Stimulated activated CD8-positive, alpha-beta memory T cell treated with anti-CD3 and anti-CD28 coated beads, Interleukin-15, amount 100 ng/mL, for 4 hours (primary cell): ENCODE measurements at places on chromosomes 7 and 10.

- no peak for DNase-seq
Observed at GRCh38 chr7:155169498-155170065, 99.5 kb downstream of the HTR5A start.

DNA sequence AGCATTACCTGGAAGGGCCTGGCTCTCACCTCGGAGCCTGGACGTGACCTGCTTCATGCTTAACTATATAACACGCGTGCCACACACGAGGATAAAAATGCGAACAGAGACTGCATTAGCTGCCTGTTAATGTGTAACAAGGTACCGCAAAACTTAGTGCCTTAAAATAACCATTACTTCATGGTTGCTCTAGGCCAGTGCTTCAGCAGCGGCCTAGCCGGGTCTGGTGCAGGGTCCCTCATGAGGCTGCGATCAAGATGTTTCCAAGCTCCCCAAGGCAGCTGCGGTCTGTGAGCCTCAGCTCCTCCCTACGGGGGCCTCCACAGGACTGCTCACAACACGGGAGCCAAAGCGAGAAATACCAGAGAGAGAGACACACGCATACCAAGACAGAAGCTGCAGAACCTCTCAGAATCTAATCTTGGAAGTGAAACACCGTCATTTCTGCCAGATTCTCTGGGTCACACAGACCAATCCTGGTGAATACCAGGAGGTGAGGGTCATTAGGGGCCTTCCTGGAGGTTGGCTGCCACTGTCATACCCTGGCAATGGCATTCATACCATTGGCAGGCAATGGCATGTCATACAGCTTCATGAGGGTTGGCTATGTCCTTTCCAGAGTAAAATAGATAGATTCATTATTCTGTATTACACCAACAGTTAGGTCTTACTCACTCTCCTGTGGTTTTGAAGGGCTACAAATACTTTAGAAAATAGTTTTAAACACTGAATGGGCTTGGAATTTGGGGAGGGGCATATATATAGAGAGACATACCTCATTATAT is 94.5 kb downstream of the HIPK2 start:
- DNase-seq = no peak

GRCh38 chr10:121449482-121449924 is 148.7 kb downstream of the FGFR2 start:
- DNase-seq = no peak

GRCh38 chr10:76918106-76918505 is 719.5 kb downstream of the KCNMA1 start:
- DNase-seq = no peak

DNA sequence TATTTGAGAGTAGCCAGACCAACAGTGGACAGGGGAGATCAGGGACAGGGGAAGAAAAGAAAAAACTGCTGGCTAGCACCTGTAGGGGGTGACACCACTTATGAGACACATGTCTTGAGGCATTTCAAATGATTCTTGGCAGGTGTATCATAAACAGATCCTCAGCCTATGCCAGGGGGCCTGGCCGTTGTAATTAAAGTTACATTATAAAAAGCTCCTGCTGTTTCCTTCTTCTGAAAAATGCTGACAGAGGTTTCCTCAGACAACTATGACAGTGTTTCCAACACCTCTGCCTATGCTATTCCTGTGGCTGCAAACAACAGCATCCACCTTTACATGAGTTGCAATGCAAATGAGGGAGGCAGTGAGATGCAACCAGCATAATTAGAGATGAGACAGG is 281.0 kb upstream of the PTER start:
- no peak for DNase-seq

DNA sequence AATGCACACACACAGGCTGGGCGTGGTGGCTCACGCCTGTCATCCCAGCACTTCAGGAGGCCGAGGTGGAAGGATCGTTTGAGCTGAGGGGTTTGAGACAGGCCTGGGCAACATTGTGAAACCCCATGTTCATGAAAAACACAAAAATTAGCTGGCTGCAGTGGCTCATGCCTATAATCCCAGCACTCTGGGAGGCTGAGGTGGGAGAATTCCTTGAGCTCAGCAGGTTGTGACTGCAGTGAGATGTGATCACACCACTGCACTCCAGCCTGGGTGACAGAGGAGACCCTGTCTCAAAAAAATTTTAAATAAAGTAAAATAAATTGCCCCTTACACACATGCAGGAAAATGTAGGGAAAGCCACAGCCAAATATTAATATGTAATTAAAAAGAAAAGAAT is 44.1 kb downstream of the RNF32 start:
- no peak for DNase-seq

DNA sequence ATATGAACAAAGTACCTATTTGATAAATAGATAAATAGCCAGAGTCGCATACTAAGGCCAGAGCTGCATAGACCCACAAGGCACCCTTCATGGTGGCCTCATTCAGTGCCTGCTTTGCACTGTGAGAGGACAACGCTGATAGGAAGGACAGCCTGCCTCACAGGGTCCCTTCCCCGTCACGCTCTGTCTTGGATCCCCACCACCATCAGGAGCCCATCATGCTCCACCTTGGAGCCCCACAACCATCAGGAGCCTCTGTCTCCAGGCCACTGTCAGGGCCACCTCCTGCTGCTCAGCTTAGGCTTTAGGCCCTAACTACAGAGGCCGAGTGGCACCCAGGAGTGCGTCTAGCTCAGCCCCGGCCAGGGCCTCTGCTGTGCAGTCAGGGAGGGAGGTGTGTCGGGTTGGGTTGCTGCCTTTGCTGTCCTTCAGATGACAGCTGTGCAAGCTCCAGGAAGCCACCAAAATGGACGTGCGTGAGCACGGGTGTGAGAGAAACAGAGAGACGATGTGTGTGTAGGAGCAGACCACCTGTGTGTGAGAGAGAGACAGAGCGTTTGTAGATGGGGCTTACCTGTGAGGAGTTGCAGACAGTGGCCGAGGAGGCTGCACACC is 516.9 kb downstream of the GLRX3 start:
- DNase-seq = no peak

DNA sequence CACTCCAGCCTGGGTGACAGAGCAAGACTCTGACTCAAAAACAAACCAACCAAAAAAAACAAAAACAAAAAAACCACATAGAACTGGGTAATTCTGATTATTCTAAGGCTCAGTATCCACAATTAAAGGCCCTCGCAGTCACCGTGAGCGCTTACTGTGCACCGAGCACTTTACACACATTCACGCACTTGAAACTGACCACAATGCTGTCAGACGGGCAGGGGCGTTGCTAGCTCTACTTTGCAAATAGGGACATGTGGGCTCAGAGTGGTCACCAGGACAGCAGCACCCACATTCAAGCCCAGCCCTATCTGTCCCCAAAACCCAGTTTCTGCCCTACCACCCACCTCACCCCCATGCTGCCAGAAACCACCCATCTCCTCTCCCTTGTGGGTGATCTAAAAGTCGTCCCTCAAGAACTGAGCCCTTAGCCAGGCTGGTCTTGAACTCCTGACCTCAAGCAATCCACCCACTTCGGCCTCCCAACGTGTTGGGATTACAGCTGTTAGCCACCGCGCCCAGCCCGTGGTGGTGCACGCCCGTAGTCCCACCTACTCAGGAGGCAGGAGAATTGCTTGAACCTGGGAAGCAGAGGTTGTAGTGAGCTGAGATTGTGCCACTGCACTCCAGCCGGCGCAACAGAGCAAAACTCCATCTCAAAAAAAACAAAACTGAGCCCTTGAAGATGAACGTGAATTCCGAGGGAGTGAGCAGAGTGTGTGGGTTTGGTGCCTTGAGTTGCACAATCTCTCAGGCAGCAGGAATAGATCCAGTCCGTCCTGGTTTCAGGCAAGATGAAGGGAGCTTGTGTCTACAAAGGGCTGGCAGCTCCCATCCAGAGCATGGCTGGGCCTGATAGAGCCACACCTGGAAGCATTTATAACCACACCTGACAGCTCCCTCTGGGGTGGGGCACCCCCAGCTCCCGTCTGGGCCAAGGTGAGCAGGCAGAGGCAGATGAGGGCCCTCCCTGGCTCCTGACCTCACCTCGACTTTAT is 5.4 kb upstream of the HSPB1 start:
- no peak for DNase-seq

GRCh38 chr7:50690541-50691011 is 92.1 kb downstream of the GRB10 start:
- DNase-seq = no peak

DNA sequence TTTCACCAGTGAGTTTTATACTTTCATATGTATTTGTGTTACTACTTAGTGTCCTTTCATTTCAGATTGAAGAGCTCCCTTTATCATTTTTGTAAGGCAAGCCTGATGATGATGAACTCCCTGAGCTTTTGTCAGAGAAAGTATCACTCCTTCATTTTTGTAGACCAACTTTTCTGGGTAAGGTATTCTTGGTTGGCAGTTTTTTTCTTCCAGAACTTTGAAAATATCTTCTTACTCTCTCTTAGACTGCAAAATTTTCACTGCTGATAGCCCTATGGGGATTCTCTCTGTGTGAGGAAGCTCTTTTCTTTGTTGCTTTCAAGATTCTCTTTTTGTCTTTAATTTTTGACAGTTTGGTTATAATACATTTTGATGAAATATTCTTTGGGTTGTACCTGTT is 35.7 kb downstream of the CCDC7 start:
- DNase-seq = no peak

DNA sequence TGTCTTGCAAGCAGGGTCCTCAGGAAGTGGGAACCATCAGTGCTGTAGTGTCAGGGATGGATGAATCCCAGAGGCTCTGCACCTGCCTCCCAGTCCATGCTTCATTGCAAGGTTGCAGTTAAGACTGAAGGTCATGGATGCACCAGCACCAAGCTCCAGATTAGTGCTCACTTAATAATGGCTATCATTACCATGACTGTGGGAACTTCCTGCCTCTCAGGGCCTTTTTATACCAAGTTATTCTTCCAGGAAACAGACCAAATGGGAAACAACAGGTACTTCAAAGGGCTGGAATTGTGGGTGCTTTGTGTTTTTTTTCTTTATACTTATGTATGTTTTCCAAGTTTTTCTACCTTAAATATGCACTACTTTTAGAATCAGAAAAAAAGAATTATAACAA is 197.7 kb downstream of the CYP26A1 start:
- DNase-seq = no peak

- DNase-seq = no peak
Observed at GRCh38 chr10:17712717-17713471, 39.1 kb upstream of the TMEM236 start.

DNA sequence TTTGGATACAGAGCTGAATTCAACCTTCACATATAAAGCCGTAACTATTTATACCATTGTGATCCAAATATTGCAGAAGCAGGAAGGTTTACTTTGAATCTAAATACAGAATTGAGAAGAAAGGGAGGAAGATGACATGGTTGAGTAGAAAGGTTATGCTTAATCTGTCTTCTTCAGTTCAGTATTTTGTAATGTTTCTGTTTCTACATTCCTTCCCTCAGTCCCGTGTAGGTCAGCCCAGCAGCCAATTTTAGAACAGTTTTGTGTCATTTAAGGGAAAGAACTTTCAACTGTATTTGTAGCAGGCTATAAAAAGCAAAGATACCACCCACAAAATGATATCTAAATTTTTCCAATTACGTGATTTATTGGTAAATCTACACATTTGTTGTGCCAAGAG is 97.4 kb downstream of the CPED1 start:
- no peak for DNase-seq

GRCh38 chr7:116495736-116496135 is 3.8 kb upstream of the CAV2 start:
- no peak for DNase-seq

GRCh38 chr10:69751214-69751613 is 50.5 kb upstream of the COL13A1 start:
- DNase-seq = no peak

DNA sequence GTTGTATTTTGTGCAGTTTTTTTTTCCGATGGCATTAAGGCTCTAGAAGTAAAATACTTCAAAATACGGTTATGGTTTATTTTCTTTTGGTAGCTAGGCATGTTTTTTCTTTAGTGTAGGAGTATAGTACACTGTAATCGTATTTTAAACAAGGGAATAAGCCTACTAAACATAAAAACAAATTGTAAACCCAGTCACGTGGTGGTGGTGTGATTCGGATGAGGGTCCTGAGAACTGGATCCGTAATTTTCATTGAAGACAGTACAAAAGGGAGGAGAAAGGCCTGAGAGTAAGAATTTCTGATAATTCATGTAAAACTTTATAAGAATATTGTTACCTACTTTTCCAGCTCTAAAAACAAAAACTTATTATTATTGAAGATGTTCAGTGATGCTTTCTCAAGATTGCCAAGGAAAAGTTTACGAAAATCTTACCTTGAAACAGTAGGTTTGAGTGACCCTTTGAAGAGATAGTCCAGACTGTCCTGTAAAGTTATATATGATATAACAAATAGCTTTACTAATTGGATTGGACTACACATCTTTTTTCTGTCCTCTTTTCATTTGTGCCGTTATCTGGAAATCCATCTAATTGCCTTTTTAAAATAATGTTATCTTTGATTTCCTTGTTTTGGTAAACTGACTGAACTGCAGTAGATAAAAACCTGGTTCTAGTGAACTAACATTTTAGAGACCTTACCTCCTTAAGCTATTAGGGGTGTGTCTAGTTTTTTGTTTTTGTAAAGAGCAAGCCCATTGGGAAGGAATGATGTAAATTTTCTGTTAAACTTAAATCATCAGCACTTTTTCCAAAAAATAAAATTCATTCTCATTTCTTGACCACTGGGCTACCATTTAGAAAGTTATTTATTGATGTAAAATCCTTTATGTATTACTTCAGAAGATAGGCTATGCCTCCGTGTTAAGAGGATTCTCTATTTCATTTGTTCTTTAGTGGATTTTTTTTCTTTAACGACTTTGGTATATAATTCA is 1.0 kb upstream of the PBLD start:
- no peak for DNase-seq

DNA sequence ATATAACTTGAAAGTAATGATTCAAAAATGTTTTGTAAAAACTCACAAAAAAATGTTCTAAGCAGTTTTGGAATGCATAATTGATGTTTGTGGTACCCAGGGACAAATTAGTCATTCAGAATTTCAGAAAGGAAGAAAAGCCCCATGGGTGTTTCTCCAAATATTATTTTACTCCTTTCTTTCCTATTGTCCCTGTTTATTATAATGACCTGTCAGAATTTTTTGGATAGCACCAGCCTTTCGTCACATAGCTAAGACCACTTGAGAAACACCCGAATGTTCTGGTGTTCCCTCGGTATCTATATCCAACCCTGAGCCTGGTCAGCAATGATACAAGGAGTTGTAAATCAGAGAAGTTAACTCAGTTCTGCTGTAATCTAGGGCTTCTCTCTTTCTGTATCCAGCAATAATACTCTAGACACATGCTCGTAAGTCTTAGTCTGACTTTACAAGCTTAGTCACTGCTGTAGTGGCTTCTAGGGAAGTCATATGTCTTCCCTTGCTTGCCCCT is 64.8 kb upstream of the MEOX2 start:
- no peak for DNase-seq

DNA sequence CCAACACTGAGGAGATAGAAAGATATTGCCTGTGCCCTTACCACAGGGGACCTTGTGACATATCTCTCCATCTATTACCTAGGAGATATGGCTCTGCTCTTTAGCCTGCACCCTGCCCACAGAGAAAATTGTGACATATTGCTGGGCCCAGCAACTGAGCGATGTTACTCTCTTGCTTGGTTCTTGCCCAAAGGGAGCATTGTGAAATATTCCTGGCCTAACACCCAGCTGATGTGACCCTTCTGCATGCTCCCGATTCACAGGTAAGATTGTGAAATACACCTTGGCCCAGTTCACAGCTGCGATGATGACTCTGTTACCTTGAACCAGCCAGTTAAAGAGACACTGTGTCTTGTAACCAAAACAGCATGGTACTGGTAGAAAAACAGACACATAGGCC is 37.2 kb upstream of the ZNF107 start:
- no peak for DNase-seq
